SW 1271 (cell line): ENCODE measurements at places on chromosomes 2 and 18.
A peak's percentile ranks its signal among the peaks of the same experiment; 100 is the strongest.

GRCh38 chr18:69814861-69815385 is 132.8 kb downstream of the CD226 start:
- no peak for DNase-seq

DNA sequence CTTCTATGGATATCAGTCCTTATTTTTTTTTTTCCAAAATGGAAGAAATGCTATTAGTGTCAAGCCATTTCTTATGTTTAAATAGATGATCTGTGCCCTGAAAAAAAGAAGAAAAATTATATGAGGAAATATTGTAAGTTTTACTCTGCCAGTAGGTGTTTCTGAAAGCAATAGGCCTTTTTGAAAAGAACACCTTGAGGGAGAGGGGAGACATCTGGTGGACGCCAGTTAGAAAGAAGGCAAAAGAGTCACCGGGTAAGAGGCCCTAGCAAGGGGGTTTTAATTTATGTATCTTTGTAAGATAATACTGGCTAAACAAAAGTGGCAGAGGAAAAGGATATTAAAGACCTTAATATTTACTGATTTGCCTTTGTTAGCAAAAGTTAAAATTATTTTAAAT is 56.1 kb downstream of the DYNAP start:
- peak; percentile 31 for DNase-seq

DNA sequence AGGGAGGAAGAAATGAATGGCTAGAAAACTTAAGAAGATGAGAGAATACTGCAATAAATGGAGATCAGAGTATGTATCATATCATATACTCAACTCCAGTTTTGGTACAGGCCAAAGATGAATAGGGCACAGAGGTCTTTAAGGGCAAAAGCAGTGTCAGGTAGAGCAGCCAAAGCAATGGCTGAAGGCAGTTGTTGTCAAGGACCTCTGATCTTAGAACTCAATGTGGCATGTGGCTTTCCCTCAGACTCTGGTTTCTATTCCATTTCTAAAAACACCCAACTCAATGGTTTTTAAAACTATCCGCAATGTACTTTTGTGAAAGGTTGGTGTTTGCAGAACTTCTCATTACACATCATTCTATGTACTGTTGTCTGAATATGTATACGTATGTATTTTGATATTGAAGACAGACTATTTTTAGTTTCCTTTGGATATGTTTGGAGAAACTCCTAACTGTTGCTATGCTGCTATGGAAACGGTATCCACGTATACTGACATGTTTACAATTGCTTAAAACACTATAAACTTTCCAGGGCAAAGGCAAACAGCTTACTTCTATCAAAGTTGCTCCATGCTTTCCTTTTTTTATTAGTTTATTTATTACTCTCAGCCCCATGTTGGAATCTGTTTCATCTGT is 58.1 kb upstream of the PELI1 start:
- DNase-seq: no peak

GRCh38 chr18:2970772-2971659 is 41.9 kb downstream of the LPIN2 start:
- no peak for DNase-seq

GRCh38 chr2:219445220-219445640 is 10.6 kb downstream of the SPEG start:
- DNase-seq: no peak
